ENCODE measurements at places on chromosomes 12 and 14.

DNA sequence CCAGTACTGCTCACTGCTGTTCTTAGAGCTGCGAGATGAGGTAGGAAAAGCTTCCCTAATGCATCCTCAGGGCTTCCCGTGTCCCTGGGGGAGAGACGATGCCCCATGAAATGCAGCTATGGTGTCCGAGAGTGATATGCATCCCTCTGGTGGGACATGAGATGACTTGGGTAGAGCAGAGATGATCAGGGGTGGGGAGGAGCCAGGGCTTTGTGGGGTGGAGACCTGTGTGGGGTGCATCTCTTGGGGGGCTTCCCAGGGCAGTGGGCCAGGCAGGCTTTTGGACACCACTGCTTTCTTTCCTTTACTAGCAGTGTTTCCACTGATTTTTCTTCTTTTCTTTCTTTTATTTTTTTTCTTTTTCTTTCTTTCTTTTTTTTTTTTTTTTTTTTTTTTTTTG lies 147.3 kb downstream of the ADGRD1 start:
- DNase-seq = no peak
- H3K27ac ChIP-seq = no peak overlapping the region
- peaks cover 34% of the 10 kb centered on the region for H3K4me1 ChIP-seq
- H3K27me3 ChIP-seq = no peaks in the 10 kb centered on the region
- H3K4me3 ChIP-seq = no peak overlapping the region

DNA sequence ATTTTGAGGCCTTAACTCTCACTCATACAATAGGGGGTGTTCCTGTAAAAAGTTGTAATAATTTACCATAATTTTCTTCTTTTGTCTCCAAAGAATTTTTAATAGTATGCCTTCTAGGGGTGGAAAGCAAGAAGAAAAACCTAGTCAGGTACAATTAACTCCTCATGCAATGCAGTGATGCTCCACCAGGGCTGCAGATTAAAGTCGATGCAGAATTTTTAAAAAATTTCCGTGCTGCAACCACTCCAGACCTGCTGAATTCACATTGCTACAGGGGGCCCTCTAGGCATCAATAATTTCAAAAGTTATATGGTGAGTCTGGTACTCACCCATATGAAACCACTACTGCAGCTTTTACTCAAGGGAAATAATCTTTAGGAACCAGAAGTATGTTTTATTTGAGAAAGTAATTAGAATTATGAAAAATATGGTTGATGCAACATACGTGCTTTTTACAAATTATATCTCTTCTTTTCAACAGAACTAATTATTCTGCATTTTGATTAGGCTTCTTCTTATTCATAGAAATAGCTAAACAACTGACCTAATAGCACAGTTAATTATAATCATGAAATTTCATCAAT lies 353.2 kb downstream of the BCAT1 start:
- DNase-seq = no peak
- H3K4me1 ChIP-seq = no peaks in the 10 kb centered on the region
- no peaks in the 10 kb centered on the region for H3K36me3 ChIP-seq
- H3K27me3 ChIP-seq = no peaks in the 10 kb centered on the region

DNA sequence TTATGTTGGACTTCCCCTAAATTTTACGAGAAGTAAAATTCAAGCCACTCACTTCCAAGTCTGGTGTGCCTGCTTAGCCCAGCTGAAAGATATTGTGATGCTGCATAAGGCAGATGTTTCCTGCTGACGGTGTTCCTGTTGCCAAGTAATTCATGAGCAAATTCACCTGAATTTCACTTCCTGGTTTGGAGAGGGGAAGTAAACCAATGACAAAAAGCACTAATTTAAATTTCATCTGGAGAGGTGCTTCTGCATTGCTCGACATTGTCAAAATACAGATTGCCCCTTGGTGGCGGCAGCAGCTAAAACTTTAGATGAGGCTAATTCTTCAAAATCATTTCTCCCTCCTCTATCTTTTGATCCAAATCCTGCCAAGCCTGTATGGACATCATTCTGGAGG lies 281.1 kb downstream of the AACS start:
- H3K4me1 ChIP-seq = no peaks in the 10 kb centered on the region
- H3K4me3 ChIP-seq = no peak overlapping the region
- no peak overlapping the region for H3K27ac ChIP-seq
- no peaks in the 10 kb centered on the region for H3K36me3 ChIP-seq
- H3K27me3 ChIP-seq = no peaks in the 10 kb centered on the region

GRCh38 chr12:57156701-57157403 lies 9.4 kb upstream of the LRP1-AS start:
- no peak overlapping the region for H3K27ac ChIP-seq
- no peak overlapping the region for H3K4me3 ChIP-seq
- no peaks in the 10 kb centered on the region for H3K36me3 ChIP-seq
- H3K4me1 ChIP-seq = peaks cover 14% of the 10 kb centered on the region

GRCh38 chr14:67704484-67705089 lies 2.9 kb downstream of the RDH12 start:
- DNase-seq = peak; percentile 75
- no peaks in the 10 kb centered on the region for H3K27me3 ChIP-seq
- no peak overlapping the region for H3K4me3 ChIP-seq

GRCh38 chr14:65794674-65795279 lies 382.2 kb downstream of the FUT8 start:
- no peaks in the 10 kb centered on the region for H3K4me1 ChIP-seq
- no peaks in the 10 kb centered on the region for H3K36me3 ChIP-seq
- H3K27ac ChIP-seq = no peak overlapping the region
- no peaks in the 10 kb centered on the region for H3K27me3 ChIP-seq
- H3K4me3 ChIP-seq = no peak overlapping the region

- H3K4me1 ChIP-seq = no peaks in the 10 kb centered on the region
- no peak overlapping the region for H3K27ac ChIP-seq
- H3K4me3 ChIP-seq = no peak overlapping the region
- H3K27me3 ChIP-seq = no peaks in the 10 kb centered on the region
- no peak for DNase-seq
Observed at GRCh38 chr12:118175823-118176447, 40.0 kb downstream of the PEBP1 start.

DNA sequence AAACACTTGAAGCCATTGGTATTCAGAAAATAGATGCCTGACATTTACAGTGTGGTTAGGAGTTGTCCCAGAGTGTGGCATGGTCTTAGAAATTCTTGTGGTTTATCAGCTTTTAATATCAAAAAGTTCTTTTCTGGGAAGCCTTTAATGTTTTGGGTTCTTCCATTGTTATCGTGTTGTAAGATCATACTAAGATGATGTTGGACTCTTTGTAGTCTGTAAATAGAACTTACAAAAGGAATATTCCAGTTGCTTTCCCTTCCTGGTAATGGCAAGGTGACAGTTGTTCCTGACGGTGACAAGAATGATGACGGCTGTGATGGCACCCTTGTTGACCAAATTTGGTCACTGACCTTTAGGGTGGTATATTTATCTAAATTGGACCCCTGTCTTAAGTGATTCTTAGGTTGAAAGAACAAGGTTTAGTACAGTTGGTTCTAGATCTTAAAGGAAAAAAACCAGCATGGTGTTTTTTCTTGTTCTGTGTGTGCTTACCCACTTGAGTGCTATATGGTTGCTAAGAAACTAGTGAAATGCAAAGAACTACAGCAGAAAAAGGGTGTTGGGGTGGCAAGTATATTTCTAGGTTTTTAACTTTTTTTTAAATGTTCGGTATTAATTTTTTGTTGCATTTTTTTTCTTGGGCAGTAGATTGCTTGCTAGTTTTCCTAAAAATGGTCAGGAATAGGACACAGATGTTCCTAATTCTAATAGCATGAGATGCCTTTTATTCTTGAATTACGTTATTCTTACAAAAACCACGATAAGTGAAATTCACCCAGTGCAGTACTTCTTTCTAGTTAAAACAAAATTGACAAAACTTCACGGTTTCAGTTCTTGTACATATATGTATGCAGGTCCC lies 2.1 kb downstream of the ATP2A2 start:
- H3K4me3 ChIP-seq = peak overlapping the region; percentile 85
- H3K27me3 ChIP-seq = no peaks in the 10 kb centered on the region
- H3K36me3 ChIP-seq = peaks cover 19% of the 10 kb centered on the region
- peak; percentile 38 for DNase-seq
- peaks cover 12% of the 10 kb centered on the region for H3K4me1 ChIP-seq
- no peak overlapping the region for H3K27ac ChIP-seq

GRCh38 chr12:11662369-11662768 lies 12.9 kb downstream of the ETV6 start:
- peaks cover 54% of the 10 kb centered on the region for H3K36me3 ChIP-seq
- no peak for DNase-seq
- no peaks in the 10 kb centered on the region for H3K27me3 ChIP-seq

- DNase-seq = no peak
- H3K4me3 ChIP-seq = no peak overlapping the region
- no peaks in the 10 kb centered on the region for H3K36me3 ChIP-seq
- H3K4me1 ChIP-seq = no peaks in the 10 kb centered on the region
Observed at GRCh38 chr14:52111583-52111982, 42.7 kb upstream of the NID2 start.

DNA sequence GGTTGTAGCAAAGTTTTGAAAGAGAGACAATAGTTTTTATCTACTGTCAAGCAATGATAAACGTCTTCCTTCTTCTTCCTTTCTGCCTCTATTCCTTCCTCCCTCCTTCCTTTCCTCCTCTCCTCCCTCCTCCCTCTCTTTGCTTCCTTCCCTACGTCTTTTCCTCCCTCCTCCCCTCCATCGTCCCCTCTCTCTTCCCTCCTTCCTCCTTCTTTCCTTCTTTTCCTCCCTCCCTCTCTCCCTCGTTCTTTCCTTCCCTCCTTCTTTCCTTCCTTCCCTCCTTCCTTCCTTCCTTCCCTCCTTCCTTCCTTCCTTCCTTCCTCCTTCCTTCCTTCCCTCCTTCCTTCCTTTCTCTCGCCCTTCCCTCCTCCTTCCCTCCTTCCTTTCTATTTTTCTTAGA lies 82.8 kb upstream of the KCNA1 start:
- no peaks in the 10 kb centered on the region for H3K27me3 ChIP-seq
- peaks cover 60% of the 10 kb centered on the region for H3K4me1 ChIP-seq
- H3K4me3 ChIP-seq = no peak overlapping the region
- DNase-seq = no peak
- no peaks in the 10 kb centered on the region for H3K36me3 ChIP-seq

DNA sequence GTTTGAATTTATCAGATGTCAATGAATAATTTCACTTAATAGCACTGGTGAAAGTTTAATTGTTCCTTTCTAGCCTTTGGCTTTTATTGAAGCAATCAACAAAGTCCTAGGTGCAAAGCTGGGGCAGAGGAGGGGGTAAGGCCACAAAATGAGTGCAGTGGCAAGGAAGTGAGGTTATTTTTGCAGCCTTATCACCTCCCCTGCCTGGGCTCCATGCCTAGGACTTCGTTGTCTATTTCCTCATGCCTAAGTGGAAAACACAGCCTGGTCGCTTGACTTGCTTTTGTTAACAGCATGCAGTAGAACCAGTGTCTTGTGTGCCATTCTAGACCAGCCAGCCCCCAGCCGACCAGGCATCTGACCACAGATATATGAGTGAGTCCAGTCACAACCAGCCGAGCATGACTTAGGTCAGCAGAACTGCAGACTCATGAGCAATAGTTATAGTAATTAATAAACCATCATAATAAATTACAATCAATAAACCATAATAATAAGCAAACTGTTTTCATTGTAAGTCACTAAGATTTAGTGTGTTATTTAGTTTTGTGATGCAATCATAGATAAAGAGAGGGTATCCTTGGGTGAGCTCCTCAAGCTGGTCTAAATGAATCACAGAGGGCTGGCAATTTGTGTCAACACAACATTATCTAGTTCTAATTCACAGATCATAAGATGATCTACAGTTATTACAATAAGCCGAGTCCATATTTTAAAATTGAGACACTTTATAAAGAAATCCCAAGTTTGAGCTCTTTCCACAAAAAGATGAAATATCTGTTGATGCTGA lies 156.8 kb downstream of the GLT1D1 start:
- DNase-seq = no peak
- no peaks in the 10 kb centered on the region for H3K4me1 ChIP-seq
- H3K4me3 ChIP-seq = no peak overlapping the region
- H3K36me3 ChIP-seq = no peaks in the 10 kb centered on the region

- H3K27ac ChIP-seq = no peak overlapping the region
- no peaks in the 10 kb centered on the region for H3K36me3 ChIP-seq
- no peaks in the 10 kb centered on the region for H3K27me3 ChIP-seq
- no peak for DNase-seq
Observed at GRCh38 chr12:89768586-89769482, 60.2 kb upstream of the ATP2B1 start.

DNA sequence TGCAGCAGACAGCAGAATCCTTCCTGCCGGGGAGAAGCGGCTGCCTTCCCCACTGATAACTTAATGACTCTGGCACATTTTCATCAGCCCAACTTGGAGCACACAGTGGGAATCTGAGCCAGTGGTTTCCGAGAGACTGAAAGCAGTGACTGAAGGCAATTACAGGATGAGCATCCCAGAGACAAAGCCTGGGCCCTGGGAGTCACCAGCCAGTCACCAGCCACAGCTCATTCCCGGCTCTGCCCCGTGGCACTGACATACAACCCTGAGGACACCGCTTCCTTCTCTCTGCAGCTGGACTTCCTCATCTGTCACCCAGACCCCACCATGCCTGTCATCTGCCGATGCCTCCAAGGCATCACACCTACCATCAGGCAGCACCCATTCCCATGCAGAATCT lies 192.3 kb downstream of the DPF3 start:
- H3K27me3 ChIP-seq = no peaks in the 10 kb centered on the region
- H3K4me1 ChIP-seq = no peaks in the 10 kb centered on the region
- H3K4me3 ChIP-seq = no peak overlapping the region

GRCh38 chr14:37320106-37320505 lies 122.4 kb downstream of the MIPOL1 start:
- H3K4me1 ChIP-seq = no peaks in the 10 kb centered on the region
- H3K27me3 ChIP-seq = no peaks in the 10 kb centered on the region
- no peaks in the 10 kb centered on the region for H3K36me3 ChIP-seq
- H3K4me3 ChIP-seq = no peak overlapping the region

DNA sequence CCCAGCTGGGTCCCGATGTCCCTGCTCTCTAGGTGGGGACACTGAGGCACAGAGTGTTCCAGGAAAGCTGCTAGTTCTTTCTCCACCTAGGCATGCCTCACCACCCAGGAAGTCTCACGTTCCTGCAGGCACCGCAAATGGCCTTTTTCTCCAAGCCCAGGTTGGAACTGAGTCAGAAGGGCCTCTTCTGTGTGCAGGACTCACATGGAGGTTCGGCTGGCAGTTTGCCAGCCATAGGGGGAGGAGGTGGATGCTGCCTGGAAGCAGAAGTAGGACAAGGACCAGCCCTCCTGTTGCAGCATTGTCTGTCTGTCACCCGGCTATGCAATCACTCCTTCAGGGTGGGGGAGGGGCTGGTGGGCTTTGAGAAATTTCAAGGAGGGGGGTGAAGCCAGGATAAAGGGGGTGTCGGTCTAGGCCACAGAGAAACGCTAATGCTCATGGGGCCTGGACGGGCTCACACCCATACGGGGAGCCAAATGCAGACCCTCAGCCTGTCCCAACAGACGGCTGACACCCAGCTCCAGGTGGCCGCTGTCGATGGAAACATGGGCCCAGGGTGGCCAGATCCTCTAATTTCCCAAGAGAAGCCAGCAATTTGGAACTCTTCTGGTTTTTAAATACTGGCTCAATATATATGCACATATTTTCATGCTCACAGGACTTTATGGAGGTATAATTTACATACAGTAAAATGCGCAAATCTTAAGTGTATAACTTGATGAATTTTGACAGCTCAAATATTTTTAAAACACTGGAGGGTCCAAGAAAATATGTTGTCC lies 120.5 kb downstream of the PHETA1 start:
- H3K27me3 ChIP-seq = no peaks in the 10 kb centered on the region
- H3K4me3 ChIP-seq = no peak overlapping the region
- DNase-seq = no peak

- DNase-seq = no peak
- H3K4me3 ChIP-seq = no peak overlapping the region
- no peak overlapping the region for H3K27ac ChIP-seq
- no peaks in the 10 kb centered on the region for H3K36me3 ChIP-seq
Observed at GRCh38 chr12:28563936-28564335, 373.7 kb downstream of the CCDC91 start.

- DNase-seq = no peak
- no peak overlapping the region for H3K27ac ChIP-seq
- H3K4me3 ChIP-seq = no peak overlapping the region
- no peaks in the 10 kb centered on the region for H3K4me1 ChIP-seq
- H3K27me3 ChIP-seq = no peaks in the 10 kb centered on the region
Observed at GRCh38 chr12:77108707-77109106, 43.3 kb upstream of the E2F7 start.

All from thymus (tissue), 14 donors.